Stimulated activated CD4-positive, alpha-beta T cell treated with anti-CD3 and anti-CD28 coated beads, Interleukin-1b, Interleukin-23, amount 100 ng/mL, for 48 hours (primary cell): ENCODE measurements at places on chromosomes 12 and 14.

DNA sequence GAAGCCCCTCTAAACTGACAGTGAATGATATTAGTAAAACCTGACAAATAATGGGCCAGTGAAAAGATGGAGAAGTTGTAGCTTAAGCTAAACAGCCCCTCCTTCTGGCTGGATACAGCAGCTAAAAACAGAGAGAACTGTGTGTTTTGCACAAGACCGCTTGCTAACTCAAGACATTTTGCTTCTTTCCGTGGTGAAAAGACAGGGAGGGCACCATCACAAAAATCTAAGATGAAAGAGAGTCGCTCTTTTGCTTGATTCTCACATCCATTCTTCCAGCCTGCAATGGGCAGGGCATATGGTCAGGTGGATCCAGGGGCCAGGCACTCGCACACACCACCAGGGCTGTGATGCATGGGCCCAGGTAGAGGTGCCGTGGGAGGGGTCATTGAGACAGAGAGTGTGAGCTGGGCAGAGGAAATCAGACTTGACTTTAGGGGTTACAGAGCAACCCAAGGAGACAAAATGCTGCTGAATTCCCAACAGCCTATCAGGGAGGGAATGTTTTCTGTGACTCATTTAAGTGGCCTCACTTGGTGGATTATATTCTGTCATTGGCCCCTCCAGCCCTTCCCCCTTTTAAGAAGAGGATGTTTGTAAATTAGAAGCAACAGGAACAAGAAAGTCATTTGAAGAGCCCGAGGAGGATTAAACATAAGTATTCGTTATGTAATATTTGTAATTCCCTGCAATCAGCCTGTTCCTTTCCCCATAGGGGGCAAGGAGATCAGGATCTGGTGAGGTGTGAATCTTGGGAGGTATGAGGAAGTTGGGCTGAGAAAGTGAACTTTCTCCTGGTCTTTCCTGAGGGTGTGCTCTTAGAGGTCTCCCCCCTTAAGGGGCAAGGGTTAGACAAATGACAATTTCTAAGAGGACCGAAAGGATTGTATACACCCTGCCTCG, 12.3 kb downstream of the EMP1 start:
- no peak for DNase-seq

DNA sequence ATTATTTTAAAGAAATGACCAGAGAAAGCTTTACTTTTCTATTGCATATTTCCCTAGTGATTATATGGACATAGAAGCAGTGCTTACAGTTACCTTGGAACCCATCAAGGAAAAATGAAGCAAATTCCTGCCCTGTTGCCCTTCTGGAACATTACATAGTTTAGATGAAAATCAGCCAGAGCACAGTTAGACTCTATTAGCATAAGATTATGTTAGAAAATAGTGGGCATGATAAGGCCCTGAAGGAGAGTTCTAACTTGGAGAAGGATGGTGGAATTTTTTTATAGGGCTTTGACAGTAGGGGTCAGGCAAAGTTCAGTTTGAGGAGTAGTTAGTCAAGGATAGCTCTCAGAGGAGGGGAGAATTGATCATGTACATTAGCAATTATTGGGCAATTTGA, 74.3 kb downstream of the FUT8 start:
- DNase-seq: no peak

DNA sequence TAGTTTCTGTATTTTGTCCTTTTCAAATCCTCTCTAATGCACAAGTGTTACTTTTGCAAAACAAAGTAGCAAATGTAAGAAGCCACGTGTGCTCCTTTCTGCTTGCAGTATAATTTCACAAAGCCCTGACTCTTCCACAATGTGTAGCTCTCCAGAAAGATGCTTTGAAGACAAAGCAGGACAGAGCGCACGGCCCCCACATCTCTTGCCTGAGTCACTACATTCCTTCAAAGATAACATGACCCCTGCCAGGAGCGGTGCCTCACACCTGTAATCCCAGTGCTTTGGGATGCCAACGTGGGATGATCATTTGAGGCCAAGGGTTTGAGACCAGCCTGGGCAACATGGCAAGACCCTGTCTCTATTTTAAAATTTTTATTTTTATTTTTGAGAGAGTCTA, 40.5 kb downstream of the JAG2 start:
- DNase-seq: no peak

DNA sequence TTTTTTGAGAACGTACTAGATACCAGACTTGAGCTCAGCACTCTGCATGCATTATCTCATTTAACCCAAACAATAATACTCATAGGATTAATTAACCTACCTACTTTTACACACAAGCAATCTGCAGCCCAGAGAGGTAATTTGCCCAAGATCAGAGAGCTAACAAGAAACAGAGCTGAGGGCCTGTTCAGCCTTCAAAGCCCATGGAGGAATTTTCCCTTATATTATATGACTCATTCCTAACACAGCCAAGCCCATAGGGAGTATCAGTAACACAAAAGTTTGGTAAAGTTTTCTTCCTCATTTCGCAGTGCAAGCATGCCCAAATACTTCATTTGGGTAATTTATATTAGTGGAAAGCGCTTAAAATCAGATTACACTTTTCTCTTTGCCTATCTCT, 94.7 kb downstream of the GALC start:
- no peak for DNase-seq

DNA sequence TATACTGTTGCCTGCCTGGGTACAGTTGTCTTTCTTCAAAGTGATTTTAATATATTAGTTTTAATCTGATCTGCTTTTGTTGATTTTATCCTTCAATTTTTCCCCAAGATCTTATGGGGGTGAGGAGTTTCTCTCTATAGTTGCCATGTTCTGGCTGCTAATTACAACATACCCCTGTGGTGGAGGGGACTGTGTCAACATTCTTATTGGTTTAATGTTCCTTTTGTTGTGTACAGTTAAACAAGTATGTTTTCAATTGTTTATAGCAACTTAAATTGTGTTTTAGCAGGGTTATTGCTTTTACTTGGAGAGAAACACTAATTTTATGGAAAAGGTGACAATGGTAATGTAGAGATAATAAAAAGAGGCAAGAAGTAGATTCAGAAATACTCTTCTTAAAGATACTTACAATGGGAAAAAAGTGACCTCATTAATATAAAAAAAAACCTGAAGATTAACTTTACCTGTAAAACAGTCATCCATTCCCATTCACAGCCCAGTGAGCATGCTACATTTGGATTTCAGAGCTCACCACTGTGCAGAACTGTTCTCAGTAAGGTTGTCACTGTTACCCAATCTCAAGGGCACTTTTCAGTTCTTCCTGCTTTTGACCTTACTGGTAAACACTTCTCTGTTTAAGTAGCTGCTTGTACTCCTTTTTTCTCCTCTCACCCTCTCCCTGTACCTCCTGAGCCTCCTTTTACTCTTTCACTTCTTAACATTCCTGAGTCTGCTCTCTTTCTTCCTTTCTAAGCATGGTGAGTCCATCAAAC, 8.1 kb upstream of the LRRK2 start:
- no peak for DNase-seq

DNA sequence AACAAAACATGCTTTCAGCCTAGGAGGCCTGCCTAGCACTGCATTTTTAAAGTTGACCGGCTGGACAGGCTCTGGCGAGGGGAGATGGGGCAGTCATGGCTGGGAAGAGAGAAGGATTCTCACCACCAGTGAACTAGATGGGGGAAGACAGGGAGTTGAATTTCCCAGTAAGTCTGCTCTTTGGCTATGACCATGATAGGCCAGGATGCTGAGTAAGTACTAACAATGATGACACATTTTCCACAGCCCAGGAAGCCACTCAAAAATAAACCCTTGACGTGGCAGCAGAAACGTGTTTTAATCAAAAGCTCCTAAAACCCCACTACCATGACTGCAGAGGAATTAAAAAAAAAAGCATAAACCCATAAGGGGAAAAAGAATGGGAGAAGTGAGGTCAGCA, 19.0 kb downstream of the KCTD10 start:
- no peak for DNase-seq

DNA sequence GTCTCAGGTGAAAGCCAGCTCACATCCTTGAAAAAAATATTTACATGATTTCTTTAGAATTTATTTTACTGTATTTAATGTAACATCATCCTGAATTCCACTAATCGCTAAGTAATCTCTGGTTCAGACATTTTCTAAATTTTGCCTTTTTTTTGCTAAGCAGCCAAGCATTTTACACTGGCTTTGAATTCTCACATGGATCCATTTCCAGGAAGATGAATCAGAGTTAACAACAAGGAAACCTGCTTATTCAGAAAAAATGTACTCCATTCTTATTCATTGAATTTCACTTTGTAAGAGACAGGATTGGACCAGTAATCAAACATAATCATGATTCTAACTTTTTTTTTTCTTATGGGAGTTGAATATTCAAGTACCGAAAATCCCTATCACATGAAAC, 1785.1 kb upstream of the FLRT2 start:
- DNase-seq: no peak

- DNase-seq: no peak
Measured at GRCh38 chr12:27871946-27872345, 91.9 kb upstream of the MANSC4 start.

DNA sequence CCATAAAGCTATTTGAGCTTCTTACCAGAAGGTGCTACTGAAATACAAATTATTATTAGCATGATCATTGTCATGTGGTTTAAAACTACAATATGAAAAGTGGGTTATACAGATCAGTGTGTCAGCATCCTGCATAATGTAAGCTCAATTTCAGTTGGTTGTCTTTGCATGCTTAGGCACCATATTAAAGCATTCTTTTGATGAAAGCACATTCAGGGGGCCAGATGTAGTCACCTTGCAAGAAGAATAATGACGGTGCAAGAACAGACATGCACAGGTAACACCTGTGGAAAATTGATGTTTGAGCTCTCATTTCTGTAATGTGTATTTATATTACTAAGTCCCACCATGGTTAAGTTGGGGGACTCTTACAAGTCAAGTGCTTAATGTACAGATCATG, 123.9 kb downstream of the PAX9 start:
- no peak for DNase-seq

DNA sequence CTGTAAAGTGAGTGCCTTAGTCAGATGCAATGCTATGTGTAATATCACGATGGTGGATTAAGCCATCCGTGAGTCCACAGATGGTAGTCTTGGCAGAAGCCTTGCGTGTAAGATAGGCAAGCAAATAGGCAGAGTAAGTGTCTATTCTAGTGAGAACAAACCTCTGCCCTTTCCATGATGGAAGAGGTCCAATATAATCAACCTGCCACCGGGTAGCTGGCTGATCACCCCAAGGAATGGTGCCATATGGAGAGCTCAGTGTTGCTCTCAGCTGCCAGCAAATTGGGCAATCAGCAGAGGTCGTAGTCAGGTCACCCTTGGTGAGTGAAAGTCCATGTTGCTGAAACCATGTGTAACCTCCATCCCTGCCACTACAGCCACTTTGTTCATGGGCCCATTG, 371.2 kb upstream of the LRFN5 start:
- DNase-seq: no peak

- no peak for DNase-seq
Measured at GRCh38 chr14:71680736-71681387, 251.4 kb upstream of the RGS6 start.

GRCh38 chr12:116996093-116996492, 85.3 kb downstream of the FBXW8 start:
- DNase-seq: no peak

- DNase-seq: no peak
Measured at GRCh38 chr14:100140452-100141078, 18.9 kb downstream of the DEGS2 start.

- no peak for DNase-seq
Measured at GRCh38 chr14:83632375-83632774, 1897.6 kb upstream of the FLRT2 start.

GRCh38 chr12:85653731-85654455, 182.3 kb downstream of the RASSF9 start:
- DNase-seq: no peak

DNA sequence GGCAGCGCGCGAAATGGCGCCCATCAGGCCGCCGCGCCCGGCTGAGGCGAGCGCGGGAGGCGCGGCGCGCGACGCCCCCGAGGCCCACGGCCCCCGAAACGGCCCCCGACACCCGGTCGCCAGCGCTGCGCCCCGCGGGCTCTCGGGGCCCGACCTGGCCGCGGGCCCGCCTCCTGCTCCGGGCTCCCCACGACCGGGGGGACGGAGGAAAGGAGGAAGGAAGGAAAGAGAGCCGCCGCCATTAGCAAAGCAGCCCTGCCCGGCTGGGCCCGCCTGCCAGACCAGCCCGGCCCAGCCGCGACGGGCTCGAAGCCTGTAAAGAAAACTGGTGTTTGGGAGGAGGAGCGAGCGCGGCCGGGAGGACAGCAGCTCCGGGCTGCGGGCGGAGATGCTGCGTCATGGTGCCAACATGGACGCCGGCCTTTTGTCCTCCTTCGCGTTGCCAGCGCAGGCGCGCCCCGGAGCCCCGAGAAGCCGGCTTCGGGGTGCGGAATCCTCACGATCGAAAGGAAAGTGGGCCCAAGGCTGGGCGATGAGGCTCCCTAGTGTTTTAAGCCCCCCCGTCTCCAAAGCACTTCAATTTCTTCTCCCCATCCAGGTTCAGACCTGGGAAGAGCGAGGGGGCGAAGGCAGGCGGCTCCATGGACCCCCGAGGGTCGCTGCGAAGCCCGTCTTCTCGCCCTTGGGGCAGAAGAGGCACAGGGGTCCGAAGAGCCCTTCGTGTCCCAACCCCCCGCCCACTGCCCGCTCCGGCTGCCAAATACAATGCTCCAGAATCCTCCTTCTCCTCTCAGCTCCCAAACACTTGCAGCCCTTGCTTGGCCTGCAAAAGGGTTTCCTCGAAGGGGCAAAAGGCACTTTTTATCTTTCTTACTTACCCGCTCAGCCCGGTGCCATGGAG, 2.9 kb upstream of the SETD1B start:
- peak; percentile 73 for DNase-seq

DNA sequence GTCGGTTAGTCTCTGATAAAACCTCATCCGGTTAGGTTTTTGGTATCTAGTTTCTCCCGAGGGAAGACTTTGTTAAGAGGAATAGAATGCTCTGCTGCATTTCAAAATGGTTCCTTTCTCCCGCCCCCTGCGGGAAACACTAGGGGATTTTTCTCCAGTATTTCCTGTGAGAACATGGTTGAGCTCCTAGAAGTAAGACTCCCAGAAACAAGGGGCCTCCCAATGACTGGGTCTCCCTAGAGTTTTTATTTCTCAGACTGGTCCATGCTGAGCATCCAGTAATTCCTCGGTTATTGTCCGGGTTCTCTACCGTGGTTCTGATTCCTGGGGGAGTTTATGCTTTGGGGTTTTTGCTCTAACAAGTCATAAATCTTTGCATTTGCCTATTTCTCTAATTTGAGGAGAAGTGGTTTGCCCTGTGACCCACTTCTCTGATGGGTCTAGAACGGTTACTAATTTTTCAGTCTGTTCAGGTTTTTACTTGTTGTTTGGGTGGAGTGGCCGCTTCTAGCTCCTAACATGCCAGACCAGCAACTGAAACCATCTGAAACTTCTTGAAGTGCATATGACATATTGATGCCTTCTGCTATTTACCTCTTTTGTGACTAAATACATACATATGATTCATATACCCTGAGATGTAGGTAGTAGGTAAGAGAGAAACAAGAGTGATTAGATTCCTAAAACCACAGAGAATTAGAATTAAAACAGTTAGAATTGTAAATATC, 25.1 kb downstream of the TESPA1 start:
- no peak for DNase-seq

DNA sequence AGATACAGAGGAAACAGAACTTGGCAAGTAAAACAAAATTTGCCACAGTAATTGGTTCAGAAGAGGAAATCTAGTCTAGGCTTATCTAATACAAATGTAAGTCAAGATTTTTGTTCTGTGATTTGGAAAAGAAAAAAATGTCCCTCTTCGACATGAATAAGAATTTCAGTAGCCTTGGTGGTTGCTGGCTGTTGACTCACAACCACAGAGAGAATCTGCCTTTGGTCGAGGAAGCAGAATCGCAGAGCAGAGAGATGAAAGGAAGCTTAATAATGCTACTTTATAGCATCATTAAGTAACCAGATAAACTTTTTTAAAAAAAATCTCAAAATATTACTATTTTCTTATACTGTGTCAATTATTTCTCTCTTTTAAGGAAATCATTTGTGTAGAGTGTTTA, 1096.6 kb downstream of the FLRT2 start:
- no peak for DNase-seq
